ENCODE measurements at places on chromosomes 2 and 18. TPM values are rescaled to one million over a fixed set of nuclear protein-coding genes. Genes with fewer than 3 reads are reported as not detected.
A peak's percentile ranks its signal among the peaks of the same experiment; 100 is the strongest.

KIF1A gene
- 279 TPM for total RNA-seq

SH3RF3 gene
- total RNA-seq: 0.78 TPM

HOXD13 gene
- total RNA-seq: not detected

RAD51AP2 gene
- 0.30 TPM for total RNA-seq

CD8A gene
- total RNA-seq: 0.44 TPM

KLF7 gene
- total RNA-seq: 11.9 TPM

UGT1A5 gene
- total RNA-seq: not detected

TRABD2A gene
- 7.5 TPM for total RNA-seq

ARHGAP25 gene
- 3.4 TPM for total RNA-seq

GDF7 gene
- 0.55 TPM for total RNA-seq

SCN3A gene
- not detected for total RNA-seq

MC2R gene
- total RNA-seq: not detected

DNA sequence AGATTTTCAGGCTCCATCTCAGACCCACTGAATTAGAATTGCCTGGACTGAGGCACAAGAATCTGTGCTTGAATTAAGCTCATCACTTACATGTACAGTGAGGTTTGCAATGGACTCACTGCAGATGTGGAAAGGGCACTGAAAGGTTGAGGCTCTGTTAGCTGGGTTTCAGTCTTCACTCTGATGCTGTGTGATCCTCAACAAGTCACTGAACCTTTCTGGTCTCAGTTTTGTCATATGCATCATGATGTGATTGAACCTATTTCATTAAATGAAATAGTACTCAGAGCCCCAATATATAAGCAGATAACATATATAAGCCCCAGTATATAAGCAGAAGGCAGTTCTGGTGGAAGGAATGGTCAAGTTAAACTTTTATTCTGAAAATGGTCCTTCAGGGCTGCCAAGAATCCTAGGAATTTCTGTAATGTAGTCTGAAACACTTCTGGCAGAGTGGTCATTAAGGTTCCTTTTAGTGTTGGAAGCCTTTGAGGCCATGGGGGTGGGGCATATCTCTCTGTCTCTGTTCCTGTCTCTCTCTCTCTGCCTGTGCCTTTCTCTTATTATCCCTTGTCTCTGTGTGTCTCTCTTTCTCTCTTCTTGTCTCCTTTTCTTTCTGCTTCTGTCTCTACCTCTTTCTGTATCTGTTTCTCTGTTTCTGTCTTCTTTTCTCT lies 110.4 kb downstream of the ADCYAP1 start:
- peak; percentile 27 for DNase-seq

DNA sequence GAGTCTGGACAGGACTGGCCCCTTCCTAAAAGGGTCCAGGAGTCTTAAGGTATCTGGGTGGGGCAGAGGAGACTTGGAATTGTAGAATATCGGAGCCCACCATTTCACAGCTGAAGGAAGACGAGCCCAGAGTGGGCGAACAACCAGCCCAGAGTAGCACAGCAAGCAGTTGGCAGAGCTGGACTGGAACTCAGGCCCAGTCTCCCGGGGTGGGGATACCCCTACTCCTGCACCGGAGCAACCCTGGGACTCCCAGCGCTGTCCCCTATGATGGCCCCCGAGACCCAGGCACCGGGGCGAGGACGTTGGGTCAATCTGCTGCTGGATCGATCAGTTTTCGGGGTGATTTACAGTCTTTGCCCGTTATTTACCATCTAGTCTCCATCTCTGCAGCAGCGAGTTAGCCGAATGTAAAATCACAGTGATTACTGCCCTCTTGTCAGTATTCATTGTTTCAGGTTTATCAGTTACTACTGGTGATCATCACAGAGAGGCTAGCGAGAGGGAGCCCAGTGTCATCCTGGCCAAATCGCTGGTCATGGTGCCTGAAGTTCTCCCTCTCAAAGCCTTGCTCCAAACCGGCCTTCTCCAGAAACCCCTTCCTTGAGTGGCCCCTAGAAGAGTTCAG lies 75.3 kb downstream of the SMAD7 start:
- DNase-seq: no peak

GRCh38 chr2:124985270-124985669 lies 960.2 kb downstream of the CNTNAP5 start:
- DNase-seq: no peak

DNA sequence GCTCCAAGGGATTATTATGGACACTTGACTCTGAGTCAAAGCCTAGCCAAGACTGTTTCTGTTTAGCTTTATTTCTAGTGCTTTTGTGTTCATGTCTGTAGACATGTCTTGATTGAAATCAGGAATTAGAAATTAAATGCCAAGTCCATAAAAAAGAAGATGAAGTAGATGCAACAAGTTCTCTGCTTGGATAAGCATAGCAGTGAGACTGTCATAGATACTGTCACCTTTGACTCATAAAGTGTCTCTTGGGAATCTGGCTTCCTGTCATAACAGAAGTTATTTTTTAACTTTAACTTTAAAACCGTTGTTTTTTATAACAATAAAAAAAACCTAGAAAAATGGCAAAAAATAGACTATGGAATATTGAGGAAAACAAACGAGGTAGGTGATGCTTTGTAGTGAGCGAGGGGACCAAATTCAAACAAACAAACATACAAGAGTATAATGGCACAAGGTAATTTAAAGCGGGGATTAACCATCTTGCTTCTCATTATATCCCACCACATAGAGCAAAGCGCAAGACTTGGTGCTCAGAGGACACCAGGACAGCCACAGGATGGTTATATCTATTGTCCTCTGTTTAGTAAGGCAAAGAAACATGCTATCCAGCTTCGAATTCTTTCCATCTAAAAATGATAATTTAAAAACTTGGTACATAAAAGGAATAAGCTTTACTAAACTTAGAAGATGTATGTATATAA lies 64.6 kb downstream of the CD226 start:
- DNase-seq: no peak

DNA sequence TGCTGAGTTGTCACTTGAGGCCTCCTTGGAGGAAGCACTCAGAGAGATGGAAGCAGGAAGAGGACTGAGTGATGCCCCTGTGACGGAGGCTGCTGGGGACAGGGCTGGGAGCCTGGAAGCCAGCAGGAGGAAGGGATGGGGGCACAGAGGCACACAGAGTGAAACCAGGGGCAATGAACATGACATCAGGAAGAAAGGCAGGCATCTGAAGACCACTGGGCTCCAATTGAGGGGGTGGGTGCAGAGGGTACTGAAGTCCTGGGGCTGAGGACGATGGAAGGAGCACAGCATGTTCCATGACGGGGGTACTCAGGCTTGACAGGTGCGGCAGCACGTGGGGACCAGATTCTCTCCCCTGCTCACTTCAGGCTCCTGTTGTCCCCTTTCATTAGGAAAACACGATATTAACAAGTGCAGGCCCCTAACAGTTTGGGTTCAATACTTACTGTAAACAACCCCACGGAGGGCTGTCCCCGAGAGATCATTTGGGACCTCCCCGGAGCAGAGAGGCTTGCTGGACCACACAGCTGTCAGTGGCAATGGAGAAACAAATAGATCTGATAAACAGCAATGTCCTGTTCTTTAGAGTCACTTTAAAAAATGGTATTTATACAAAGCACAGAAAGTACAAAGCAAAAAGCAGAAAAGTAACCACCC lies 8.7 kb downstream of the INPP5D start:
- DNase-seq: no peak

DNA sequence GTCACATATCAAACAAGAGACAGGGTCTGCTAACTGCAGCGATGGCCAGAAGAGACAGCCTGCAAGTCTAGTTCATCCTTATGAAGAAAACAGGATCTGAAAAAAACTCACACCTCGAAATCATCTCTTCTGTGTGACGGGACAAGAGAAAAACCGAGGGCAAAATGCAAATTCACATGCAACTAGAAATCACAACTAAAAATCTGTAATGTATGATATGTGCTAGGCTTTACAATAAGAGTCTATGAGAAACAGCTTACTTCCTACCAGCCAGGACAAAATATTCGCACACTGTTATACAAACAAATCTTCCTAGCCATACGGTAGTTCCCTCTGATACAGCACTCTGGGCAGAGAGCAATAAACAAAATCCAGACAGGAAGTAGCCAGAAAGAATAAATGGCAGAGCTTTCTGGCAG lies 48.8 kb downstream of the ANKRD44 start:
- DNase-seq: no peak

- DNase-seq: no peak
These were observed 523.6 kb downstream of the PID1 start for GRCh38 chr2:228747483-228747882.

GRCh38 chr18:4544142-4544541 lies 89.0 kb upstream of the DLGAP1 start:
- no peak for DNase-seq

DNA sequence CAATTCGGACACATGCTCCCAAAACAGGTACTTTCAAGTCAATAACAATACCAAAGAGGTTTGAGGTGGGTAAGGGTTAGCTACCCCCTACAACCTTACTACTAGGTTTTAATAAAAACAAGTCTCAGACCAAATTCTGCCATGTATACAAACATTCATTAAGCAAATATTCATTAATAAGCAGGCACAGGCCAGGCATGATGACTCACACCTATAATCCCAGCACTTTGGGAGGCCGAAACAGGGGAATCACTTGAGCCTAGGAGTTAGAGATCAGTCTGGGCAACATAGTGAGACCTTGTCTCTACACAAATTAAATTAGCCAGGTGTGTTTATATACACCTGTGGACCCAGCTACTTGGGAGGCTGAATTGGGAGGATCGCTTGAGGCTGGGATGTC lies 11.7 kb upstream of the ELAC1 start:
- no peak for DNase-seq

- DNase-seq: no peak
These were observed 28.0 kb downstream of the RNF144A start for GRCh38 chr2:6945087-6945813.

DNA sequence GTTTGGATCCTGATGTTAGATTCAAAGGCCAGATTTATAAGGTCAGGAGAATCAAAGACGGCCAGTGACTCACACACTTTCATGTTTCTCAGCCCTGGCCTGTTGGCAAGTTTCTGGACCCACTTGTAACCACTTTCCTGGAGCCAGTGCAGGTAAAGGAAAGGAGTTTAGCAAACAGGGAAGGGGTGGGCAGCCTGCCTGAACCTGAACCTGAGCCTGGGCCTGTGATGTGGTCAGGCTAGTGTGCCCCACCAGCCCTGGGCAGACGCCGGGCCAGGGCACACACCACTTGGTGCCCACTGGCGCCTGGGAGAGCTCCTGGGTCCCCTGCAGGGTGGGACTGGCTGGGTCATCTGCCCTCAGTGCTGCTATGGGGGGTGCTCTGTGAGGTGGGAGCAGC lies 100.5 kb upstream of the SPRED2 start:
- no peak for DNase-seq

DNA sequence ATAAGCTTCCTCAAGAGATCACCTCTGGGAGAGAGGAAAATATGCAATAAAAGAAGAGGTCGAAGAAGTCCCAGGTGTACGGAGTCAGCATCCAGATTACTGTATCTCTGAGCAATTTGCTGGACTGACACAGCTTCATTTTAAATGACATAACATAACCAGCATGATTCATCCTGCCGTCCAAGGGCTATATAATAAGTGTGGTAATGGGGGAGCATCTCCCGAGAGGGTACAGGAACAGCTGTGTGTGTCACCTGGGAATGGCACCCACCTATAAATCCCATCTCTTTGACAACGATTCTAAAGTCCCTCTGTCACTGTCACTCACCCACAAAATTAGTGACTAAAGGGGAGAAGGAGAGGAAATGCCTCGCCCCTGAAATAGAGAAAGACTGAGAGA lies 19.3 kb upstream of the FZD7 start:
- no peak for DNase-seq

- DNase-seq: no peak
These were observed 1.4 kb downstream of the HTR2B start for GRCh38 chr2:231123362-231123898.

DNA sequence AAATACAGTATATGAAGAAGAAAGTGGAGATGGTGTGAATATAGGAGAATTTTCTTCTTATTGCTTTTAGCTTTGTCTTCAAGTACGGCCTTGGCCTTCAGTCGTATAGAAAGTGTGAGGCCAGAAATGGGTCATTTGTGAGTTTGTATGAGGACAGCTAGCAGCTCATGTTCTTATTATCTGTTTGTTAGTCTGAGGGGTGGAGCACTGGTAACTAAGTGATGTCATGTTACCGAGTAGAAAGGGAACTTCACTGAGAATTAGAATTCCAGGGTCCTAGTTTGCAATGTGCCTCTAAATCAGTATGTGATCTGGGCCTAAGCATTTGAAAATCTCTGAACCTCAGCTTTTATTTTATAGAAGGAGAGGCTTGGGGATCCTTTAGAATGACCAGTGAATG lies 588.6 kb downstream of the NRXN1 start:
- no peak for DNase-seq

DNA sequence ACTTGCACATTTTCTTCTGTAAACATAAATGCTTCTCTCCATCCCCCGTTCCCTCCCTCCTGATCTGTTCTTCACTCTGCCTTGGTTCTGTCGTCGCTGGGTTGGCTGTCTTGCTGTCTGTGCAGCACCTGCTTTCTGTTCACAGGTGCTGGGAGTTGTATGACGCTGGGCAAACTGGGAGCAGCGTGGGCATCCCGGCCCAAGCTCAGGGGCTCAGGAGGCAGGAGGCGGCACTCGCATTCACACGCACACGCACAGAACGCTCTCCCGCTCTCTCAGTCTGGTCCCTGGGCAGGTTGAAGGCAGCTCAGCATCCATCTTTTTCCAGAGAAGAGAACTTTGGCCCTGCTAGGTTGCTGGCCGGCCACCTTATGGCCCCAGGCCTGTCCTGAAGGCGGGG lies 55.7 kb downstream of the GBX2 start:
- DNase-seq: no peak

GRCh38 chr2:241116606-241117560 lies 14.8 kb upstream of the MTERF4 start:
- no peak for DNase-seq

- no peak for DNase-seq
These were observed 23.6 kb downstream of the ZEB2 start for GRCh38 chr2:144496092-144496976.

DNA sequence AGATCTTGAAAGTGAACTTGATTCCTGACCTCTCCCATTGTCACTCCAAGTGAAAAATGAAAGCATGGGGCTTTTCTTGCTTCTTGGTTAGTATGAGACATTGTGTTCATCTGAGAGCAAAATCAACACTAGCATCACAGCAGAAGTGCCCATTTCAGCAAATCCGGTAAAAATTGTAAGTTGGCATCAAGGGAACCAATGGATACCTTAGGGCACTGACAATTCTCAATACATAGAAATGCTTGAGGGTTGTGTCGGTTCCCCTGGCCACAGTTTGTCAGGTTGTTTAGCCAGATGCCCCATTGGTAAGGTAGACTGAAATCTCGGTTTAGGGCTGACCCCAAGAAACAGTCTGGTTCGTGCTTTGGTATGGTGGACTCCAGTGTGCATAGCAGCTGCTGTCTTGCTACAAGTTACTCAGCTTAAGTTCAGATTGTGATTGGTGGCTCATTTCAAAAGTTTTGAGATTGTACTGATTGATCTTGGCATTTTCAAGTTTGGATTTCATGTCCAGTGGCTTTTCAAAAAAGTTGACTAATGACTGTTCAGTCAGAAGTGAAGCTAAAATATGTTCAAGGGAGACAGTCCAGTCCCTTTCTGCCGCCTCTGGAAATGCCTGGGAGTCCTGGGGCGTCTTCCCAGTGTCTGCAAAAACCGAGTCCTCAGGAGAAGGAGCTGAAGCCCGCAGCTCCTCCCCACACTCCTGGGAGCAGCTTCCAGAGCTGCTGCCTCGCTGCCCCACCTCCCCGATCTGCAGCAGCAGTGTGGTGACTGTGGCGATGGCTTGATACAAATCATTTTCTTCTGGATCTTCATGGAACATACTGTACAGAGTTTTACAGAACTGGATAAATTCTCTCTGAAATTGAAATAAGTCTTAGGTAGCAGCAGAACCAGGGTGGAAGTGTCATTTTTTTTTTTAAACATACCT lies 5.6 kb downstream of the RPL31 start:
- no peak for DNase-seq

GRCh38 chr18:55401638-55402191 lies 186.3 kb downstream of the TCF4 start:
- peak; percentile 56 for DNase-seq

Data from WTC11 (cell line).